Brain (organoid and tissue), 16 donors: ENCODE measurements at places on chromosomes 16 and 17. TPM values are rescaled to one million over a fixed set of nuclear protein-coding genes. Genes with fewer than 3 reads are reported as not detected.
A peak's percentile ranks its signal among the peaks of the same experiment; 100 is the strongest.

DNA sequence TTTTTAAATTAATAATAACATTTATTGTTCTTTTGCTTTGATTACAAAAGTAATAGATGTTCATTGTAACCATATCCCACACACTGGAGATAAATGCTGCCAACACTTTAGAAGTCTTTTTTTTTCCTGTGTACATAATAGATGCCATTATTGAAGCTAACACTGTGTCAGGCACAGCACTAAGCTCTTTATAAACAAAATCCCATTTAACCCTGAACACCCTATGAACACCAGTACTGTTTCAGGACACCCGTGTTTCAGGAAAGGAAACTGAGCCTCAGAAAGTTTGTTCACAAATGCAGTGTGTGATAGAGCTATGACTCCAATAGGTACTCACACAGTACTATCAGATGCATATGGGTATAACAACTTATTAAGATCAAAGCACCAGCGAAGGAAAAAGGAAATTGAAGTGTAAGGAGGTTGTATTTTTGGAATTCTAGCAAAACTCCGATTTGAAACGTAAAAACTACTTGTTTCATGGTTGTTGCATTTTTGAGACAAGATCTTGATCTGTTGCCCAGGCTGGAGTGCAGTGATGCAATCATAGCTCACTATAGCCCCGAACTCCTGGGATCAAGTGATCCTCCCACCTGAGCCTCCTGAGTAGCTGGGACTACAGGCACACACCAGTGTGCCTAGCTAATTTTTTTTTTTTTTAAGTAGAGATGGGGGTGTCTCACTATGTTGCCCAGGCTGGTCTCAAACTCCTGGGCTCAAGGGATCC is 2.0 kb upstream of the KIFC3 start:
- no peak for DNase-seq

GRCh38 chr16:12242516-12242915 is 266.0 kb downstream of the SNX29 start:
- no peak for DNase-seq

- peak; percentile 79 for DNase-seq
These were observed at the start of gene LCAT for GRCh38 chr16:67943619-67944504. Gene LCAT, minus strand, starts transcription at chr16:67944120. Its CDS starts 19 bp downstream, at chr16:67944101.

Gene KRT12
- not detected for polyA plus RNA-seq

Gene SRL
- polyA plus RNA-seq = 3.7 TPM

GRCh38 chr17:16912021-16912962 is 59.6 kb downstream of the TNFRSF13B start:
- no peak for DNase-seq
